ENCODE measurements at places on chromosomes 4 and X.

- no peak for DNase-seq
Observed at GRCh38 chrX:134484039-134484438, 24.1 kb downstream of the HPRT1 start.

DNA sequence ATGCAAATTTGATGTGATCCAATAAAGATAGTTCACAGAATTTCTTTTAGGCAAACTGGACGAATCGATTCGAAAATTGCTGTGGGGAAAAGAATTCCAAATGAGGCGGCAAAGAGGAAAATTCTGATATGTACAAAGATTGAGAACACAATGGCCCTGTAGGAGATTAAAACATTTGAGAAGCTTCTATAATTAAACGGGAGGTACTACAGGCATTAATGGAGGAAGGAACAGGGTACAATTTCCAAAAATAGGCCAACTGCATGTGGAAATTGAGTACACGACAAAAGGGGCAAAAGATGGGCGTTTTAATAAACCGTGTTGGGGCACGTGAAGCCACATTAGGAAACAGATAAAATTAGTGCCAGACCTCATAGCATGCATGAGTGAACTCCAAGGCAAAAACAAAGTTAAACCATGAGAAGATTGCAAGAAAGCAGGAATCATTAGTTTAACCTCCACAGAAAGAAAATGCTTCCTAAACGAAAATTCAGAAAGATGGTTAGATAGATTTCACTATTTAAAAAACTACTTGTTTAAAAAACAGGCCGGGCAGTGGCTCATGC lies 68.4 kb downstream of the DHRSX start:
- no peak for DNase-seq

- no peak for DNase-seq
Observed at GRCh38 chr4:54819034-54819433, 161.3 kb downstream of the KIT start.

DNA sequence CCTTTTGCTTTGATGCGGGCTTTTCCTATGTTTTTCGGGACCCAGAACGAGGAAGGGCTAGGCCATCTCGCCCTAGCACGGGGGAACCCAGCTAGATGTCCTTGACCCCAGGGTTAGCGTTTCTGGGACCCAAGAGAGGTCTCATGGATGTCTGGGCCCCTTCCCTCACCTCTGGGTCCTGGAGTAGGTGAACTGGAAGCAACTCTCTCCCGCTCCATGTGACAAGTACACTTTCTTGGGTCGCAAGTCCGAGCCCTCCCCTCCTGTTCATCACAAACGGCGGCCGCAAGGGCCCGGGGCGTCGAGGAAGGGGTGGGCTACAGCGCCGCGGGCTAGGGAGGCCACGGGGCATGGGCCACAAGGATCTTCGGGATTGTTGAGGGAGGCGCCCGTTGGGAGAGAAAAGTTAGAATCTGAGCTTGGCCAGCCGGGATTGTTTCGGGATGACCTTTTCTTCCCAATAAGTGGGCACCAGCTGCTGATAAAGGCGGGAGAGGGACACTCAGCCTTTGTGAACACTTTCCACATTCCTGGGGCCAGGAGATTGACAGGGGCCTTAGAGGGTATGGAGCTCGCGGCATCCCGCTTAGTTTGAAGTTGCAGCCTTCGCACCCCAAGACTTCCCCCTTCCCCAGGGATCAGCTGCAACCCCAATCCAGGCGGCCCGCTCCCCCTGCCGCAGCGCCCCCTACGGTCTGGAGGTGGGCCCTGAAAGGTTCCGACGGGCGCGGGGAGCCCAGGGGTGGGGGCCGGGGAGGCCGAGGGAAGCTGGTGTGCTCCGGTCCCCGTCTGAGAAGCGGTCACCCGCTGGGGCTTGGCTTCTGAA lies 136.9 kb upstream of the ZIC3 start:
- DNase-seq: no peak

- no peak for DNase-seq
Observed at GRCh38 chr4:173871643-173872042, 341.6 kb upstream of the HAND2 start.

DNA sequence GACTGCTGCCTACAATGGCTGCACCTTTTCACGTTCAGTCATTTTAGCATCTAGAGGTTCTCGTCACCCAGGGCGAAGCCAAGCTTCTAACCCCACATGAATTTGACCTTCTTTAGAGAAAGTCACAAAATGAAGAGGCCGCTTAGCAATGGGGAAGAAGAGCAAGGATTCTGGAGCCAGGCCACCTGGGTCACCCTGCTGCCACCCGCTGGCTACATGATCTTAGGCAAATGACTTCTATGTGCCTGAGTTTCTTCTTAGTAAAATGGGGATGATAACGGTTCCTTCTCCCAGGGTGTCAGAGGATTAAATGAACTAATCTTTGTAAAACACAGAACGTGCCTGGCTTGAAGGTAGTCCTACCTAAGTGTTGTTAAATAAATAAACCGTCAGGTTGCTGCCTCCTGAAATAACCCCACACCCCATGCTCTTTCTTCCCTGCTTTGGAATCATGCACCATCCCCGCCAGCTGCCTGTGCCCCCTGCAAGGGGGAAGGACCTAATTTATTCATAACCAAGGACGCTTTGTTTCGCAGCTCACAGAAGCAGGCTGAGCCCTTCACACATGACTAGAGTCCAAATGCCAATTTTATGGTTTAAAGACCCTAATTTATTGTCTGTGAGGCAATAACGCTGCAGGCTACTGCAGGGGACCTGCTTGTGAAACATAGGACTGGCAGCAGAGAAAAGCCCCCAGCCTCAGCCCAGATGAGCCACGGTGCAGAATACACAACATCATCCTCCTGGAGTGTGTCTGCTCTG lies 28.6 kb upstream of the NSG1 start:
- DNase-seq: no peak

DNA sequence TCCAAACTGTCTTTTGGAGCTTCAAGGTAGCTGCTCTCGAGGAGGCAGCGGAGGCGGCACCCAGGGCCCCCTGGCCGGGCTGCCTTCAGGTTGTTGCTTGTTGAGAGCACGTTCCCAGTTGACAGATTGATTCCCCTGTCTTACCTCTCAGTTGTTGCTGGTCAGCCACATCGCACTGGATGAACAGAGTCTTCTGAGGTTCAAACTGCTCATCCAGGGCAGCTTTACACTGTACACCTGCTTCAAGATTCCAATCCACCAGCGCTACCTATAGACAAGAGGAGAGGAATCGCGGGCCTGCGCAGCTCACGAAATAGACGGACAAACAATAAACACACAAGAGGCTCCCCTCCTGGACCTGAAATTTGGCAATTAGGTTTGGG lies 497 bp downstream of the HPGD start:
- DNase-seq: peak; percentile 6

GRCh38 chr4:138487230-138487629 lies 245.1 kb upstream of the SLC7A11 start:
- DNase-seq: no peak

- no peak for DNase-seq
Observed at GRCh38 chr4:168021666-168022065, 70.7 kb upstream of the ANXA10 start.

GRCh38 chrX:54640103-54640690 lies 110.2 kb downstream of the GNL3L start:
- no peak for DNase-seq

GRCh38 chrX:43953218-43953617 lies 20.0 kb downstream of the NDP start:
- DNase-seq: no peak

DNA sequence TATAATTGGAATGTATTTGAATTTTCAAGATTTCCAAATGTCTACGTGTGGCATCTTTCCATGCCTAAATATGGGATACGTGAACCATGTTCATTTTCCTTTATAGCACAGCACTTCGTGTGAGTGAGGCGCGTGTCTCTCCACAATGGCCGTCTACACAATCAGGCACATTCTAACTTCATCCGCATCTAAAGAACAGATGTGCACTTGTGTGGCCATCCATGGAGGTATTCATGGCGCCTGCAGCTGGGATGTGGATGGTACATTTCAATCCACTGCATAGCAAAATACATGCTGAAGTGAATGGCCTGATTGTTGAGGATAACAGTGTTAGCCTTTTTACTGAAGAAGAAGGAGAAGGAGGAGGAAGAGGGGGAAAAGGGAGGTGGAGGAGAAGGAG lies 34.5 kb upstream of the TRIM2 start:
- no peak for DNase-seq

DNA sequence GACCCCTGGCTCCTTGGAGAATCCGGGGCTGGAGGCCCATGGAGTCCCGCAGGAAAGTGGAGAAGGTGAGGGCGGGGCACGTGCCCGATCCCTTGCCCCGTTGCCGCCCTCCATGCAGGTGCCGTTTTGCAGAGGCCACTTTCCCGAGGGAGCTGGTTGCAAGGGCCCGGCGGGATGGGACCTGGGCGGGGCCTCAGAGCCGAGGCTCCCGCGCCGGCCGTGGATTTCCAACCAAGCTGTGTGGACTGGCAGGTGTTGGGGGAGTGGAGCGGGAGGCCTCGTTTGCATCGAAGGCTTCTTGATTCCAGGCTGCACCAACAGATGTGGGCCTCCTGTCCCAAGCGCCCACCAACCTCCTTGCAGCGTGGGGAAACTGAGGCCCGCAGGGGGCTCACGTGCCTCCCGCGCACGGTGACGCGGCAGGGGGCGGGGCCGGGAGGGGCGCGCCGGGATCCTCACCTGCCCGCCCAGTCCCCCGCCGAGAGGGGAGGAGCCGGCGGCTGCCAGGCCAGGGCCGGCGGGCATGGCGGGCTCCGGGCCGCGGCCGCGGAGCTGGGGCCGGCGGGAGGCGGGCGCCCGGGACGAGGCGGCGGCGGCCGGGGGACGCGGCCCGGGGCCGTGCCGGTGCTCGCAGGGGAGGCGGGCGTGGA lies 24.9 kb downstream of the SH3BP2 start:
- no peak for DNase-seq

DNA sequence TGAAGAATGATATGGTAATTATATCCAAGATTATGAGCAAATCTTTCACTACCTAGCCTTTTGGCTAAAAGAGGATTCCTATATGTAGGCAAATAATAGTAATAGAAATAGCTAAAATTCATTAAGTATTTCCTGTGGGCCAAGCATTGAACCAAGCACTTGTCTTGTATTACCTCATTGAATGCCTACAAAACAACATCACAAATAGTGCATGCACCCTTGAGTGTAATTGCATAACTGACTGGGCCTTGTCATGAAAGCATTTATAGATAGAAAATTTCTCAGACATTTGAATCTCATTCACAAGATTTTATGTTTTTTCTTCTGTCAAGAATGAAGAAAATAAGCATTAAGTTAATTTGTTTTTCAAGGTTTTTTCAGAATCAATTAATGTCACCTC lies 3.9 kb upstream of the HPGDS start:
- DNase-seq: no peak

DNA sequence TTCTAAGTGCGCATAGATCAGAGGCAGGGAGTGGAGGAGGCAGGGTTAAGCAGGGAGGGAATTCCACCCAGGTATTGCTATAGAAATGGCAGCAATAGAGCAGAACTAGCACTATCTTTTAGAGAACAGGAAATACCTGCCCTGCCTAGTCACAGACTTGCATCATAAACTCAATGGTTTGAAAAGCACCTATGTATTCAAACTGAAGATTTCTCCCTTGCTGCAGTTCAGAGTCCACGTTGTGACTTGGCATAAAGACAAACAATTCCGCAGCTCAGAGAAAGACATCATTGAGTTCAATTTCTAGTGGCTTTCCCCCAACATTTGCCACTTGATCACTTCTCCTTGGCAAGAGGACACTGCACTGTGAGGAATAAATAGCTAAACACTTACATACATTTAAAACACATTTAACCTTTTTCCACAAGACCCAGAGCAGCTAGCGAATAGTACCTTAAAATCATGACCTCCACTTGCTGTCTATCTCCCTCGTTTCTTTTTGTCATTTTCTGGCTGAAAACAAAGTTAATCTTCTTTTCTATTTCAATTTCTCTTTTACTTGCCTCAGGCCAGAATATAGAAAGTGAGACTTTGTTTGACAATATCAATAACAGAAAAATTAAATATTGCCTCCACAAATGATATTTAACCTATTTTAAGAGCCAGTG lies 42.4 kb downstream of the SLC7A11 start:
- DNase-seq: no peak

GRCh38 chr4:185119927-185120630 lies 23.0 kb upstream of the SLC25A4 start:
- no peak for DNase-seq

DNA sequence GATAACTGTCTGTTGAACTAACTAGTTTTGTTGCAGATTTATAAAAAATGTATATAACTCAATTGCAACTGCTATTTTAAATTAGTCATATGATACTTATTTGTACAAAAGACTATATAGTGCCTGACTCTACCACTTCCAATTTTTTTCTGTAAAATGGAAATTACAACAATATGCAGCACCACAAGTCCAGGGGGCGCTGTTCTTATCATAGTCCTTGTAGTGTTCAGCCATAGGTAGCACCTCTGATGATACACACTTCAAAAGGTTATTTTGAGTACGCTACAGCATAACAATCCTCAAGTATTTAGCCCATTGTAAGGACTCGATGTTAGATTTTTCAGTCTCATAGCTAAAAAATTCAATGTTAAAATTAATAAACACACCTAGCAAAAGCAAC lies 174.9 kb downstream of the CORIN start:
- no peak for DNase-seq

GRCh38 chr4:145207934-145208333 lies 27.5 kb upstream of the OTUD4 start:
- DNase-seq: no peak

DNA sequence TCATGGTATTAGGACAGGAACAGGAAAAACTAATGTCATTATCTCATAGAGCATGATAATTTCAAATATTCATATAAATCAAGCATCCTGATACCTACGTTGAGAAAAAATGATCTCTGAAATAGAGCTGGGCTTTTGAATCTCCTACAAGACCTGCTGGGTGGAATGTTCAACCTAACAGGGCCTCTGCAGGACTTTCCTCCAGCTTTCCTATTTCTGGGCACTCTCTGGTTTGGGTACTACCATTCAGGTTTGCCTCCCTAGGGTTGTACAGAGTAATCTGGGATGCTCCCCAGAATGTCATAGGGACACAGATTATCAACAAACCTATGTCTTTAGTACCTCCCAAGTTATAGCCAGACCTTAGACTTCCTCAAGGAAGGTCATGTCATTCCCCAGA lies 108.9 kb downstream of the CDS1 start:
- DNase-seq: no peak

DNA sequence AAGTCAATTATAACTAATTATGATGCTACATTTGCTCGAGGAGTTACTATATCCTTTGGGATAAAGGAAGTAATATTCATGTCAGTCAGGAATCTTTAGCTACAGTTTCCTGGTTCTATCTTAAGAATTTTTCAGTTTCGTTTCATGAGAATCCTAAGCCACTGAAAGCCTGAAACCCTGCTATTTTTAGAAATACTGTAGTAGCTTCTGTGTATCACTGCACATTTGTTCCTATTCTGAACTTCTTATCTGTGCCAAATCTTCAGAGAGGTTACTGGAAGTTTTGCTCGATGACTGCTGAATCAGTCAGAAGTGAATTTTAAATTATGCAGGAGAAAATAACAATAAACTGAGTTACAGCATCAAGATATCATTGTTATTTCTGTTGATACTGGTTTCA lies 249.2 kb downstream of the TENM3 start:
- no peak for DNase-seq

- no peak for DNase-seq
Observed at GRCh38 chr4:186657764-186658163, 65.9 kb downstream of the FAT1 start.

GRCh38 chr4:147724468-147725201 lies 7.3 kb upstream of the ARHGAP10 start:
- DNase-seq: no peak

- no peak for DNase-seq
Observed at GRCh38 chr4:12555011-12555410, 929.1 kb downstream of the RAB28 start.

GRCh38 chr4:33959519-33959918 lies 2284.8 kb downstream of the ARAP2 start:
- DNase-seq: no peak
